ENCODE measurements at places on chromosomes 2 and 18.

GRCh38 chr2:42135381-42136312 is 33.5 kb upstream of the EML4 start:
- no peak for DNase-seq

GRCh38 chr2:53945538-53945937 is 25.3 kb downstream of the PSME4 start:
- no peak for DNase-seq

DNA sequence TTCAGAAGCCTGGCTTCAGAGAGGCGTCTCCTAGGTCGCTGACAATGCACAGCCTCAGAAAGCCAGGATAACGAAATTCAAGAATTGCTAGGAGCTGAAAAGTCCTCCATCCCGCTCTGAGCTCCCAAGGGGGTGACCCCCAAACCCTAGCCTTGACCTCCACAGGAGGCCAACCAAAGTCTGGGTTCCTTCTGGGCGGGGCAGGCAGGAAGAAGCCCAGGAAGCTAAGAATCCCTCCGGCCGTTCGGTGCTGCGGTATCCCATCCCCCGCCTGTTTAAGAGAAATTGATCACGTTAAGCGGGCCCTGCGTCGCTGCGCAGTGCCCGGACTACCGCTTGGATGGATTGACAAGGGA is 2.5 kb upstream of the OSR1 start:
- DNase-seq, result no peak

DNA sequence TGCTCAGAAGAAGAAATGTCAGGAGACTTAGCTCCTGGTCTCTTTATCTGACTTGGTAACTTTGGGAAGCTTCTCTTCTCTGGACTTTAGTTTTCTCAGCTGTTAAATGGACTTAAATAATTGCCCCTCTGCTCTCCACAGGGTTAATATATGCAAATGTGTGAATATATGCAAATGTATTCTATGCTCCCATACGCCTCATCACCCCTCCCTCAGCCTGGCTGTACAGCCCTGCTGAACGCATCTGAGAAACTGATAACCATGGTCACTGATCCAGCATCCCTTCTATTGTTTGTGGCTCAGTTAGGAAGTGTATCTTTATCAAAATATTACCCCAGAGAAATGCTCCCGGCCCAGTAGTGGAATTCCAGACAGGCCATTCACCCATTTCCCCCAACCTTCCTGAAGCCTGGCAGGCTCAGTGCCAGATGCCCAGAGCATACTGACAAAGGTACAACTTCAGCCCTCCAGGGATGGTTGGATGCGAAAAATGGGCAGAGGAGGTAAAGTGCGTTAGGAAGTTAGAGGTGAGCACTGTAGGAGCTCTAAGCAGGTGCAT is 103.4 kb downstream of the DYSF start:
- no peak for DNase-seq

- peak; percentile 24 for DNase-seq
These were observed 1.1 kb downstream of the CHN1 start for GRCh38 chr2:175003875-175004729.

GRCh38 chr2:27078267-27079194 is at the start of gene EMILIN1:
TSS of gene EMILIN1 (plus strand) at chr2:27078615. CDS start at chr2:27079066, 451 bp downstream.
- DNase-seq, result peak; percentile 96

GRCh38 chr2:60157283-60157682 is 396.2 kb downstream of the BCL11A start:
- DNase-seq, result no peak

DNA sequence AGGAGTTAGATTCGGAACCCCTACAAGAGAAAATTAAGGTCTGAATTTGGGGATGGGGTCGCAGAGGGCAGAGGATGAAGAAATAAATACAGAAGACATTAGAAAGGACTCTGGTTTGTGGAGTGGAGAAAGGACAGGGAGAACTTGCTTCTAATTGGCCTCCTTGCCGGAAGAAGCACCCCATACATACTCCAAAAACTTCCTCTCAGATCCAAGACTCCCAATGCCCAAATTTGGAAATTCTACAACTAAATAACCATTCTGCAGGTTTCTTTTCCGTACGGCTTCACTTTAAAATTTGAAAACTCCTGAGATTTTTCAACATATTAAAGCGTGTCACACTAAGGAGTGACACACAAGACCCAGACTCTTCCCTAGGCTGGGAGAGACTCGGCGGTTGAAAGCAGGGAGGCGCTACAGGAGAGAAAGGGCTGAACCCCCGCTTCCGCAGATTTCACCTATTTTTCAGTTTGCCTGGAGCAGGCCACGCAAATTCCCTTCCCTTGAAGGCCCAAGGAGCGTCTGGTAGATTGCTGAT is 478 bp downstream of the CLHC1 start:
- peak; percentile 20 for DNase-seq

GRCh38 chr18:75044791-75045190 is 164.1 kb downstream of the PTGR3 start:
- no peak for DNase-seq

- peak; percentile 60 for DNase-seq
These were observed 21.7 kb upstream of the EFHD1 start for GRCh38 chr2:232611559-232612218.

GRCh38 chr2:45698554-45698953 is 47.1 kb downstream of the PRKCE start:
- no peak for DNase-seq

- DNase-seq, result no peak
These were observed 132.8 kb upstream of the TTC39C start for GRCh38 chr18:23881778-23882177.

DNA sequence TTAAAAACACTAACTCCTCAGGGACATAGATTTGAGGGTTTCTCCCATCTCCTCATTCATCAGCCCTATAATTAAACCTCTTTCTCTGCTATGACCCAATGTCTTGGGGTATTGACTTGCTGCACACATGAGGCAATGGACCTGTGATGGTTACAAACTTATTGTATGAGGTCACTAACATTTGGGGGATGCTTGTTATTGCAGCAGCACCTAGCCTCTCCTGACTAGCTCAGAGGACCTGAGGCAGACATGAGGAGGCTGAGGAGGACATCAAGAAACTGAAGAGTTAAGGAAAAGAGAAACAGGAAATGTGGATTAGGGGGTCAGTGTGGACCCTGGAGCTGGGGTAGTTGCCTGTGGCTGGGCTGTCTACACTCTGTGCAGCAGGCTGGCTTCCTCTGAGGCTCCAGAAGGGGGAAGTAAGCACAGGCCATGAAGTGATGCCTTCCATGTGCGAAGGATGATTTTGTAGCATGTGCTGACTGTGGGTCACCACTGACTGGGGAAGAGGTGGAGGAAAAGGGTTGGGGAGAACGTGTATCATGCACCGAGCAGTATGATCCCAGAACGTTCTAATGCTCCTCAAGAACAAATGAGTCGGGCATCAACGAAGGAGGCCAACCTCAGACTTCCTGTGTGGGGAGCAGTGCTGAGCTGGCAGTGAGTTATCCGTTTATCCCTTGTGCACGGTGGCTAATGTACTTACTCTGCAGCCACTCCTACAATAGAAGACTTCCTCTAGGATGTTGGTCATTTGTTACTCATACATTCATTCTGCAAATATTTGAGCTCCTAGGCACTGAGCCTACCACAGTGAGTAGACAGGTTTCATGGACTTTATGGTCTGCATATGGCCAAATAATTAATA is 42.1 kb upstream of the RFX8 start:
- peak; percentile 96 for DNase-seq

Data from astrocyte of the spinal cord (primary cell).